ENCODE measurements at places on chromosomes 12 and 14.

DNA sequence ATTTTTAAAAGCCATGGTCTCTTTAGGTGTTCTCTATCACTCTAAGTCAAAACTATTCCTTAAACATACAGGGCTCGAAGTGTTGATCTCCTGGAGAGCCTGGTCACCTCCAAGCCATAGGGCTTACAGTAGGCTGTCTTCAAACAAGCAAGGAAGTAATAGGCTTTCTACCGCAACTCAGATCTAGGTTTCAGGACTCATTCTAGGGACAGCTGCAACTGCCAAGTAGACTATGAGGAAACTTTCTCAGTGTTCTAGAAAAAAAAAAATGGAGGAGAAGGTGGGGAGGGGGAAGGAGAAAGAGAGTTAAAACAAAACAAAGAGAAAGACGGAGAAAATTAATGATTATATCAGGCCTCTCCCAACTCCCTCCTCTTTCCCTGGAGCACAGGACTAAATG lies 106.9 kb upstream of the ETV6 start:
- DNase-seq = no peak

- DNase-seq = no peak
These were observed 397.5 kb upstream of the NOVA1 start for GRCh38 chr14:26995301-26995700.

DNA sequence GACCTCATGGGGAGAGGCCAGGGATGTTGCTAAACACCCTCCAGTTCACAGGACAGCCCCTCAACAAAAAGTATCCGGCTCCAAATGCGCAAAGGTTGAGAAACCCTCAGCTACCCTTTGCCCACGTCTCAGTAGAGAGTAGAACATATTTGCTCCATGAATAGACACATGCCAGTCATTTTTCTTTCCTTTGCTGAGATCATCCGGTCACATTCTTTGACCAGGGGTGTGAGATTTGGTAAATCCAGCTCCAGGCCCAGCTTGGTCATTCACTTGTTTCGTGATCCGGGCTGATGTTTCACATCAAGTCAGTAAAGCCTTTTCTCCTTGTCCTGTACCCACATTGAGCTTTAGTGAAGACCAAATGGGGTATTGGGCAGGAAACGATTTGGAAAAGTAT lies 83.6 kb upstream of the LHX5 start:
- DNase-seq = no peak

DNA sequence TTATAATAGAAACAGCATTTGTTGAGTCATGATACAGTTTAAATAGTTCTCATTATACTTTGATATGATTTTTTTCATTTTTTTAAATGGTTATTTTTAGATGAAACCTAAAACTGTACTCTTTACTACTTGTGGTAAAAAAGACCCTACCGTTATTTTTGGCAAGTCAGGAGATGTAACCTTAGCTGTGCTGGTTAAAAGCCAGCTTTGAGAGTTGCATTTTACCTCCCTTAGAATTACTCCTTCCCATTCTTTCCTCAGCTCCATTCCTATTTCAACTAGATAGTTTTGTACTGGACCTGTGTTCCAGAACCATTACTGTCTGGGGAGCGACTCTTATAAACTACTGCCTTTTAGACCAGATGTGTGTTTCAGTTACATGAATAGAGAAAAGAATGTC lies 92.0 kb downstream of the RAD51B start:
- DNase-seq = no peak

DNA sequence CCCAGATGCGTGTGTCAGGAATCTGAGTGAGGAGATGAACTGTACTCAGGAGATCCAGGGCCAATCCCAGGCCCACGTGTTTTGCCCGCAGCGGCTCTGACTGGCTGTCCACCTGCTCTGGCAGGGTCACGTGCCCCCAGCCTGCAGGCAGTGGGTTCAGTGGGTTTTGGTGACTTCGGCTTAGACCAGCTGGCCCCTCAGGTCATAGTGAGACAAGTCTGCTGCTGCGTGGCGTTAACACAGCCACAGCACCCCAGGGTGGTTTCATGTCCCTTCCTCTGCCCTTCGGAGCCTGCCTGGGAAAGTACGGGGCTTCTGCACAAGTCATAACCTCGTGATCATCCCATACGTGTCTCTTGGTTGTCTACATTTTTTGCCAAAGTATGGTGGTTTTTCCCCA lies 2.6 kb downstream of the FBRSL1 start:
- DNase-seq = no peak

DNA sequence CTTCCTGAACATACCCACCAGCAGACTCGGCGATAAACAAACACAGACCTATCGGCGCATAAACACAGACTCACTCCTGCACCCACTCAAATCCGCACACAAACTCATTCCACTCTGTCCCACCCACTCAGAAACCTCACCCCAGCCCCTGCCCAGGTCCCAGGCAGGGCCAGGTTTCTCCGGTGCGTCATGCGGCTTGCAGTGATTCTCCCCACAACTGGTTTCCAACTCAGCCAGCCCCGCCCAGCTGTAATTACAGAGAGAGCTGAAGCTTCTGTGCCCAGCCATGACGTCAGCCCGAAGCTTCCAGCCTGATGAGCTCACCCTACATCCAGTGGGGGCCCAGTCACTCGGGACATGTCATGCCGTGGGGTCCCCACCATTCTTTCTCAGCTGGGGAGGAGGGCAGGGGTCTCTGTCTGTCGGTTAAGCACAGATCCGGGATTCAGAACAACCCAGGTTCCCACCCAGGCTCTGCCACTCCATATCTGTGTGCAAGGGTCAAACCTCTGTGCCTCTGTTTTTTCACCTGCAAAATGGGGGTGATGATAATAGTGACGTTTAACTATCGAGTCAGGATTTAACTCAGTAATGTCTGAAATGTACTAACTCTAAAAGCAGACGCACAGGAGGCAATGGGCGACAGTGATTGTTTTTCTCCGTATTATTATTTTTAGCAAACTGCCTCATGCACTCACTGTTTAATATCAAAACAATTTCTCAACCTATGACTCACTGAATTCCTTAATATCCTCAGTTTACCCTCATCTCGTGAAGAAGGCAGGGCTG lies 2.3 kb upstream of the HSPB8 start:
- DNase-seq = peak; percentile 27

- no peak for DNase-seq
These were observed 24.3 kb upstream of the FOXG1 start for GRCh38 chr14:28742171-28742846.
